CD8-positive, alpha-beta memory T cell (primary cell): ENCODE measurements at places on chromosomes 3 and 15. TPM values are rescaled to one million over a fixed set of nuclear protein-coding genes. Genes with fewer than 3 reads are reported as not detected.

DNA sequence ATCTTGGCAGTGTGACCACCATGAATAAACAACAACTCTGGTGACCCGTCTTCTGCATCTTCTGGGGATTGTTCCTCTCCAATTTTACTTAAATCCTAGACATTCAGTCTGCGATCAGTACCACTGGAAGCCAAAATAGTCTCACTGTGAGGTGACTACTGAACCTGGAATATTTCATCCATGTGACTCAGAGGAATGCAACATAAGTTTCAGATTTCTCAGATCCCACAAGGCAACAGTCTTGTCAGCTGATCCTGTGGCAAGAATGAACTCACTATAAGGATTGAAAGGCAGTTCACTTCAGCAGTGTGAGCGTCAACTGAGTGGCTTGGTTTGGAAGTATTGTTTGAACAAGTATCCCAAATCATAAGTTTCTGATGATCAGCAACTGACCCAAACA is 13.2 kb downstream of the NSUN3 start:
- DNase-seq, result no peak

ZPLD1 gene
- total RNA-seq, result not detected

GRCh38 chr15:47929138-47929803 is 191.5 kb upstream of the SLC24A5 start:
- DNase-seq, result no peak

DNA sequence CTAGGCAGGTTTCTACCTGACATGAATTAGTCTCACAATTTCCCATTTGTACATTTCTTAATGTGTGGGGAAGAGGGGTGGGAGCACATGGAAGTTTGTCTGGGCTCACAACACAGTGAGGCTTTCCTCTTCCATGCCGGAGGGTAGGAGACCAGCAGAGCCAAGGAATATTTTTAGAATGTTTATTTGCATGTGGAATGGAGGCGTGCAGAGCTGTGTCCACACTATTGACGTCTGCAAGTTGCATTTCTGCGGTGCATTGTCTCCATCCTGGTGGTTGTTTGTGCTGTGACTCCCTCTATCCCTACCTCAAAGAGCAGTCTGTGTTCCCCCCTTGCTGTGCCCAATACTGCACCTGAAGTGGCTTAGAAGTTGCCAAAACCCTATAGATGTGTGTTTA is 103.1 kb upstream of the LRTM1 start:
- no peak for DNase-seq

CIB2 gene
- 2.1 TPM for total RNA-seq

NUP210 gene
- total RNA-seq, result 143 TPM

- DNase-seq, result no peak
Observed at GRCh38 chr3:2516762-2517441, 418.2 kb downstream of the CNTN4 start.

PLSCR4 gene
- total RNA-seq, result not detected

PCLAF gene
- total RNA-seq, result 90.3 TPM

DNA sequence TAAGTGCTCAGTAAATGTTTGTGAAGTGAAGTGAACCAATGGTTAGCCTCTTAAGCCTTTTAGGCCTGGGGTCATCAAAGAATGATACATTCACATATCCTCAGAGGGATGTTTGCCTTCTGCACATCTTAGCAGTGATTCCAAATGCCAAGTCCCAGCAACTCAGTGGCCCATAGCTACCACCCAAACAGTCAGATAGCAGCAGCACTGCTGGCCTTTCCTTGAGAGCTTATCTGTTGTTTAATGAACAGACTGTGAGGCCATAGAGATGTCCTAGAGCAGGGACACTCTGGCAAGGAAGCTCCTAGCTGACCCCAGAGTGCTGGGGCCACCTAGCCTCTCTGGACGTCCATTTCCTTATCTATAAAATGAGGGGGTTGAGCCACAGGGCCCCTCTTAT is 86.8 kb downstream of the CYP19A1 start:
- no peak for DNase-seq

DNA sequence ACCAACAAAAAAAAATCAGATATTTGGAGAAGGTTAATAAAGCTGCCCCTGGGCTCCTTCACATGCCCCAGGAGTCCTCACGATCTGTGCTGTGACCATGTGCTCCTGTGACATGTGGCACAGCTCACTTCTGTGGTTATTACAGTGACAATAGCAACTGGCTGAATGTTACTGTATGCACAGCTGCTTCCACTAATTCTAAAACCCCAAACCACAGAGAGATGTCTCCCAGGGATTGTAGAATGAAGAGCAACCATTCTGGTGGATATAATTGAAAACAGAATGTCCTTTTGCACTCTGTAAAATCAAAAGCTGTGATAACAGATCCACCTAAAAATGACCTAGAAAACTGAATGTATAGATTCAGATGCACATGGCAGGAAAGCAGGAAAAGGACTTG is 489.2 kb upstream of the CNTN4 start:
- DNase-seq, result no peak

CLSTN2 gene
- total RNA-seq, result not detected

GOLGA6L22 gene
- not detected for total RNA-seq

FANCD2OS gene
- total RNA-seq, result not detected

CDCP1 gene
- total RNA-seq, result 0.71 TPM

DNA sequence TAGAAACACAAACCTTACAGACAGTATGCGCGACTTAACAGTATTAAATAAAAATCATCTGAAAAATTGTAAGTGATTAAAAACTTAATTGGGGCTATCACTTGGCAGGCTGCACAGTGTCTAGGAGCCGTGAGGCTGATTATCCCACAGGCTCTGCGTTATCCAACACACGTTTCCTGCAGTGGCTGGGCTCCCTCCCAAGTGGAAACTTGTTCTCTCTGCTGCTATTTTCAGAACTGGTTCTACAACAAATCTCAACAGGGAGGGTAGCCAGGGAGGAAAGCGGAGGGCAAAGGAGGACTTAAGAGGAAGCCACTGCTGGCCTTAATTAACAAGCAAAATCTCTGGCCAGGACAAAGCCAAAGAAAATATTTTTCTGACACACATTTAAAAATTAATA is 555.2 kb downstream of the MAGI1 start:
- no peak for DNase-seq

- no peak for DNase-seq
Observed at GRCh38 chr15:69090197-69090948, 70.1 kb upstream of the GLCE start.

CMTM7 gene
- total RNA-seq, result 39.4 TPM

- no peak for DNase-seq
Observed at GRCh38 chr15:89387140-89387903, 52.7 kb upstream of the POLG start.

MCTP2 gene
- 16.5 TPM for total RNA-seq

- DNase-seq, result no peak
Observed at GRCh38 chr3:16534640-16535262, 21.3 kb upstream of the RFTN1 start.

DNA sequence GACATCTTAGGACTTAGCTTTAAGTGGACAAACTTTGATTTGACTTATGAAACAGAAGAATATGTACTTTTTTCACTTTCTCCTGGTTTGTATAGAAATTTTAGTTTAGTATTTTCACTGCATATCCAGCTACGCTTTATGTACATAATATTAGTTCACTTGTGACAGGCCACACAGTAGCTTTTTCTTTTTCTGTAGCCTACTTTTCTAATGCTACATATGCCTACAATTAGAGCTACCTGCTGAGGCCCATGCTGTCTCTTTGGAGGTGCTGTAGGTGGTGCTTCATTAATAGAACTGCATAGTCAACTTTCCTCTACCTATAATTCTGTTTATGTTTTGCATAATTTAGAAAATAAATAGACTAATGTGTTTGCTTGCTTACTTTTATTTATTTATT is 191.6 kb downstream of the NLGN1 start:
- DNase-seq, result no peak

FBXO40 gene
- total RNA-seq, result not detected

DNA sequence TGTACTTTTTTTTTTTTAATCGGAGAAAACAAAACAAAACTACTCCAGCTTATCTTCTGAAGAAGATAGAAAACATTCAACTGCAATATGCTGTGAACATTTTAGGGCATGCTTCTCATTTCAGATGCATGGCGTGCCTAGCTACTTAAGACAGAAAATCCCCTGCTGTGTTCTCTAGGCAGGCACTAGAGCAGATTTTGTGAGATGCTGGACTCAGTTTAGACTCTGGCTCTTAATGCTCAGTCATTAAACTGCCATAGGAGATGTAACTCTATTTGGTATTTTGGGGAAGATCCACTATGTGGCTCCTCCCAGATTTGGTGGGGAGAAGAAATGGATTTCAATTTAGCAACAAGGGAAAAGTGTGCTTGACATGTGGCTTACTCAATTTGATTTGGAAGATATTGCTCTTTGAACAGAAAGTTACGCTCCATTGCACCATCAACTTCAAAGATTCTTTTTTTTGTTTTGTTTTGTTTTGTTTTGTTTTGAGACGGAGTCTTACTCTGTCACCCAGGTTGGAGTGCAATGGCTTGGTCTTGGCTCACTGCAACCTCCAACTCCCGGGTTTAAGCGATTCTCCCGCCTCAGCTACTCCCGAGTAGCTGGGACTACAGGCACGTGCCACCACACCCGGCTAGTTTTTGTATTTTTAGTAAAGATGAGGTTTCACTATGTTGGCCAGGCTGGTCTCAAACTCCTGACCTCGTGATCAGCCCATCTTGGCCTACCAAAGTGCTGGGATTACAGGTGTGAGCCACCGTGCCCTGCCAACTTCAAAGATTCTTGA is 62.0 kb upstream of the LEKR1 start:
- no peak for DNase-seq

- DNase-seq, result no peak
Observed at GRCh38 chr3:183008303-183008702, 28.0 kb upstream of the DCUN1D1 start.

- DNase-seq, result no peak
Observed at GRCh38 chr3:13125092-13126015, 52.1 kb upstream of the IQSEC1 start.

ITGA11 gene
- total RNA-seq, result not detected

- no peak for DNase-seq
Observed at GRCh38 chr3:100128565-100128964, 14.3 kb upstream of the FILIP1L start.

- DNase-seq, result no peak
Observed at GRCh38 chr15:78567531-78567930, 2.2 kb downstream of the CHRNA5 start.

- DNase-seq, result no peak
Observed at GRCh38 chr15:49843725-49844124, 222.9 kb downstream of the DTWD1 start.

GRCh38 chr15:69410248-69410874 is 3.8 kb upstream of the KIF23 start:
- no peak for DNase-seq

PBRM1 gene
- 78.6 TPM for total RNA-seq

- DNase-seq, result peak; percentile 36
Observed at GRCh38 chr15:74541494-74542165, 610 bp downstream of the ARID3B start.

ALDH1A2 gene
- total RNA-seq, result not detected

DNA sequence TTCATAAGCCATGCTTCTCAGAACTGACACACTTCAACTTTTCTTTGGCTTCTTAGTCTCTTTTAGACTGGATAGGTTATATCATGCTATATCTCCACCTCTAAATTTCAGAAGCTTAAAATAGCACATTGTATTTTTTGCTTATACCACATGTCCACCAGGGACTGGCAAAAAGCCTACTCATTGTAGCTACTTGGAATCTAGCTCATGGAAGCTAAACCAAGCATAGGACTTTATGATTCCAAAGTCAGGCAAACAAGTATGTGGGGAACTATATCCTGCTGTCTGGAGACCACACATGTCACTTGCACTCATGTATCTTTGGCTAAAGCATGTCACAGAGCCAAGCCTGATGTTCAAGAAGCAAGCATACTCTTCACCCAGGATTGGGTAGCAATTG is 245.0 kb upstream of the RASGRP1 start:
- DNase-seq, result no peak

GRCh38 chr3:78268716-78269668 is 1229.1 kb downstream of the ROBO2 start:
- no peak for DNase-seq

GRCh38 chr15:29589416-29589815 is 232.9 kb downstream of the TJP1 start:
- no peak for DNase-seq

DNA sequence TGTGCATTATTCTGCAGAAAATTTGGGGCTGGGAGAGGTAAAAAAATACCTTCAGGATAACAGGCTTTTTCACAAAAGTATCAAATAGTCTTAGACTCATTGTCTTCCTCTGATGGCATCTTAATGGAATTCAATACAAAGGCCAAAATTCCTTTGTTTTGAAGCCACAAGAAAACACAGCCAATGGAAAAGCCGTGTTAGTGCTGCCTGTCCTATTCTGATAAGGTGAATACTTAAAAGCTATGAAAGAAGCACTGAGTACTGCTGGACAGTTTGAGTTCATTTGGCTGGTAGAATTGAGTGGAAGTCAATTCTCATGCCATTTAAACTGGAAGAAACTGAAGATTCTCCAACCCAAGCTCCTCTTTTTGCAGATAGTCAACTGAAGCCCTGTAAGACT is 395.3 kb upstream of the TPRG1 start:
- no peak for DNase-seq
